ENCODE measurements at places on chromosomes 3 and 15.

GRCh38 chr15:58554758-58555157 lies 123.0 kb downstream of the LIPC start:
- no peak for DNase-seq

- peak; percentile 80 for DNase-seq
These were observed 35.6 kb downstream of the DAPK2 start for GRCh38 chr15:64010719-64011118.

DNA sequence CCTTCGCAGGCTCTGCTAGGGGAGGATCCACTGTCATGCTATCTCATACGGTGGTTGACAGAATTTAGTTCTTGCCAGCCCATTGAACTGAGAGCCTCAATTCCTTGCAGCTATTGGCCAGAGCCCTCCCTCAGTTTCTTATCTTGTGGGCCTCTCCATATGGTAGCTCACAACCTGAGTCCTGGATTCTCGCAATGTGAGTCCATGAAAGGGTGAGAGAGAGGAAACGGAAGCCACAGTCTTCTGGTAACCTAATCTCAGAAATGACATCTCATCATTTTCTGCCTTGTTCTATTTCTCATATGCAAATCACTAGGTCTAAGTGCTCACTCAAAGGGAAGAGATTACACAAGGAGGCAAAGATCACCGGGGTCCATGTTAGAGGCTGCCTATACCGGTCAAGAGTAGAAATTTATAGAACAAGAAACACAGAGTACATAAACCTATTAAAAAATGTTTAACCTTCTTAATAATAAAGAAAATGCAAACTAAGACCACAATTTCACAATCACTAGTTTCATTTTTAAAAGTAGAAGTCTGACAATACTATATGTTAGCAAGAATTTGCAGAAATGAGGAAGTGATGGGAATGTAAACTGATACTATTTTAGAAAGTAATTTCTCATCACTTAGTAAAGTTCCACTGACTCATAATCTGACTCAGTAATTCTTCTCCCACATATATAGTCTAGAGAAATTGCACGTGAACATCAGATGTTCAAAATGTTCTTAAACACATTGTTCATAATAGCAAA lies 378.4 kb upstream of the AGTR1 start:
- no peak for DNase-seq

GRCh38 chr3:14544282-14545250 lies 4.4 kb upstream of the GRIP2 start:
- no peak for DNase-seq

GRCh38 chr3:99365396-99365795 lies 273.0 kb upstream of the COL8A1 start:
- no peak for DNase-seq

- DNase-seq = no peak
These were observed 6.3 kb upstream of the TLE3 start for GRCh38 chr15:70103880-70104626.

- no peak for DNase-seq
These were observed 282.1 kb downstream of the THSD4 start for GRCh38 chr15:71397377-71397776.

- DNase-seq = peak; percentile 23
These were observed 70.7 kb downstream of the SSR3 start for GRCh38 chr3:156483961-156484787.

- DNase-seq = no peak
These were observed 269.8 kb downstream of the FEZF2 start for GRCh38 chr3:62103531-62103930.

DNA sequence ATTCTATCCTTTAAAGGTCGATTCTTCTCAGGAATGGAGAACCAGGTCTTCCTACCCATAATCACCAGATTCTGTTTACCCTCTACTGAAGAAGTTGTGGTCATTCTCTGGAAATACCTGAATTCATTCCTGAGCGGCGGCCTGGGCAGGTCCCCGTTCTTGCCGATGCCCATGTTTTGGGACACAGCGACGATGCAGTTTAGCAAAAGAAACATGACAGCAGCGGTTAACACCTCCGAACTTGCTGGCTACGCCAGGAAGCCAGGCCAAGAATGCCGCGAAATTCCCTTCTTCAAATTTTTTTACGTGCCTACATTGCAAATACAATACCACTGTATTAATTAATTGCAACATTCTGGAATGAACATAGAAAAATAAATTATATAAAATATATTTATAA lies 1.4 kb downstream of the DHFR2 start:
- no peak for DNase-seq

- no peak for DNase-seq
These were observed 19.8 kb upstream of the ACOX2 start for GRCh38 chr3:58556761-58557221.

DNA sequence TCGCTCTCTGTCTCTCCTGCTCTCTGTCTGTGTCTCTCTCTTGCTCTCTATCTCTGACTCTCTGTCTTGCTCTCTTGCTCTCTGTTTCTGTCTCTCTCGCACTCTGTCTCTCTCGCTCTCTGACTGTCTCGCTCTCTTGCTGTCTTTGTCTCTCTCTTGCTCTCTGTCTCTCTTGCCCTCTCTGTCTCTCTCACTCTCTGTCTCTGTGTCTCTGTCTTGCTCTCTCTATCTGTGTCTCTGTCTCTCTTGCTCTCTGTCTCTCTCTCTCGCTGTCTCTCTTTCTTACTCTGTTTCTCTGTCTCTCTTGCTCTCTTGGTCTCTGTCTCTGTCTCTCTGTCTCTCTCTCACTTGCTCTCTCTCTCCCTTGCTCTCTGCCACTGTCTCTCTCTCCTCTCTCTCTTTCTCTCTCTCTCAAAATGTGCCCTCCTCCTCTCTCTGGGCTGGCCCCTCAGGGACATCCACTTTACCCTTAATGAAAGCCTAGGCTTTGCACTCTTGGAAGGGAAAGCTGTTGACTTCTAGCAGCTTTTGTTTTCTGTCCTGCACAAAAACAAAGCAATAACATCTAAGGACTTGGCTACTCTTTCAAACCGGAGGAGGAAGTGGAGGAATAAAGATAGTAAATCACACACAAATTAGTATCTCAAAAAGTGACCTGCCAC lies 73.9 kb upstream of the NR2E3 start:
- DNase-seq = no peak
